ENCODE measurements at places on chromosomes 1 and 21. TPM values are rescaled to one million over a fixed set of nuclear protein-coding genes. Genes with fewer than 3 reads are reported as not detected.

The B3GALT2 gene
- total RNA-seq = not detected

The CACNA1E gene
- total RNA-seq = 0.07 TPM

The TNFRSF18 gene
- 81.7 TPM for total RNA-seq

The BTBD19 gene
- 32.0 TPM for total RNA-seq

The PTPRC gene
- total RNA-seq = 789 TPM

The PALMD gene
- total RNA-seq = not detected

The KRTAP19-7 gene
- not detected for total RNA-seq
